ENCODE measurements at places on chromosomes 5 and 9. TPM values are rescaled to one million over a fixed set of nuclear protein-coding genes. Genes with fewer than 3 reads are reported as not detected.

CCDC192 gene
- not detected for total RNA-seq

DNA sequence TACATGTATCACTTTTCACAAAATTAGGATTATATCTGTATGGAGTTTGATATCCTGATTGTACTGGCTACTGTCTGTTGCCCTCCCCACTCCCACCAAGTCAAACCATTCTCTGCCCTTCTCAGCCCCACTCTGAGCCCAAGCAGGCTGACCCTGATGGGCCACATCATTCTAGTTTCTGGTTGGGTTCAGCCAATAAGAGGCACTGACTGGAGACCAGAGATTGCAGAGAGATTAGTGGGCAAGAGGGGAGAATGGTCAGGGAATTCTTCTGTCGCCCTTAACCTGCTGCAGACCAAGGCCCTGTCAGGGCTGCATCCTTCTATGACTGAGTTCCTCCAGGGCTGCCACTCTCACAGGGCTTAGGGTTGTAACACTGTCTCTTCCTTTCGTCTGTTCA, 2.7 kb downstream of the HSPB3 start:
- DNase-seq = no peak

DNA sequence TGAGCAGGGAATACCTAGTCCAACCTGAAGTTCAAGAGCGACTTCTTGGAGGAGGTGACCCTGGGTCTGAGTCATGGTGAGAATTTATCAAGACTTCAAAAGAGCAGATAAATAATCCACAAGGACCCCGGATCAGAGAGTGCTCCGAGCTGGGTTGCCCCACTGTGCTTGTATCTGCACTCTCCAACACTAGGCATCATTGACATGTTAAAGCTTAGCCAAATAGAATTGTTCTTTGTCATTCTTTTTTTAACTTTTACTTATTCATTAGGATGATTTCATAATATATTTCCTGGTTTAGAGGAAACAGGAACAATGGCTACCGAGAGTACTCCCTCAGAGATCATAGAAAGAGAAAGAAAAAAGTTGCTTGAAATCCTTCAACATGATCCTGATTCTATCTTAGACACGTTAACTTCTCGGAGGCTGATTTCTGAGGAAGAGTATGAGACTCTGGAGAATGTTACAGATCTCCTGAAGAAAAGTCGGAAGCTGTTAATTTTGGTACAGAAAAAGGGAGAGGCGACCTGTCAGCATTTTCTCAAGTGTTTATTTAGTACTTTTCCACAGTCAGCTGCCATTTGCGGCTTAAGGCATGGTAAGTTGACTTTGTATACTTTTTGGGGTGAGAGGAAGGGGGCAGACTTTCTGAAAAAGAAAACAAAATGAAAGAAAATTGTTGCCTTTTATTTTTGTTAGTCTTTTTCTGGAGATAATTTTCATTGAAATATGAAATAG, at the start of gene CARD6:
TSS of gene CARD6 (plus strand) at position 300 of the 738 bp plus-strand sequence. CDS start at position 316, 16 bp downstream.
- DNase-seq = peak; percentile 31

FRMPD1 gene
- not detected for total RNA-seq

DNA sequence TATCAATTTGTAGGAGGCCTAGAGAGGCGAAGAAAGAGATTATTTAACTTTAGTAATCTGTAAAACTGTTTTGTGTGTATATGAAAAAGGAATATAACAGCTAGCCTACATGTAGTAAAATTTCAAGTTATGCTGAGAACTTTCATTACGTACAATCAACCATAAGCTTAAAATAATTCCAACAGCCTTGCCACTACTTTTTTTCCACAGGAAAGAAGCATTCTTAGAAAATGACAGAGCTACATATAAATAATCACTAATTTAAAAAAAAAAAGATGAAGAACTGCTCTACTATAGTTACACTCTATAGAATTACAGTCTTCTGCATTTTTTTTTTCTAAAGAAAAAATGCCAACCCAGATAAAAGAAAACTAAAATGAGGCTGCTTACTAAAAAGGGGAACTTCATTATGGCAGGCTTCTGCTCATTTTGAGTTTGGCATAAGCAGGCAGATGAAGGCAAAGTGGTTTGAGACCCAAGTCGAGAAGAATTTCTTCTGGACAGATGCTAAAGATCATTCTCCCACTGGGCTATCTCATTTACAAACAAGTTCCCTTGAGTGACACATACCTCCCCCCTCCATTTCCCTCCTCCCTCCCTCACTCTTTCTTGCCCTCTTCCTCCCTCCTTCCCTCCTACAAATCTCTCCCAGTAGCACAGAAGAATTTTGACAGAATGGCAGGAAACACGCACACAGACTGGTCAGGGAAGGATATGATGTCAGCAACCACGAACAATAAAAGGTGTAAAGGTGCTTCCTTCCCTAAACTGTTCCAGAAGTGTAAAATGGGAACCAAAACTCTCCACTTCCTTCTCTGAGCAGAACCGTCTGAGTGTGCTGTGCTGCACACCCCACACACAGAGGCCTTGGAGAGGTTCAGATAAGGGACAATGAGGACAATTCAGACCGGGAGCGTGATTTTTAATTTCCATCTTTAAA, 56.1 kb downstream of the MEF2C start:
- no peak for DNase-seq

Data from CD8-positive, alpha-beta T cell (primary cell).